ENCODE measurements at places on chromosomes 16 and 17. TPM values are rescaled to one million over a fixed set of nuclear protein-coding genes. Genes with fewer than 3 reads are reported as not detected.

Gene SPN
- total RNA-seq = 263 TPM

Gene PABPN1L
- total RNA-seq = not detected

Gene ARHGDIG
- total RNA-seq = not detected

Gene NOG
- total RNA-seq = 2.8 TPM

Gene DLX4
- 0.60 TPM for total RNA-seq

Gene DCAF7
- 113 TPM for total RNA-seq

Gene DHODH
- total RNA-seq = 13.2 TPM

Gene IGFALS
- 0.55 TPM for total RNA-seq

Gene HS3ST4
- total RNA-seq = not detected

Gene SPHK1
- 3.9 TPM for total RNA-seq

Gene ASGR1
- total RNA-seq = 1.1 TPM

Gene KIF2B
- not detected for total RNA-seq

Gene TMEM235
- total RNA-seq = not detected

Gene PLD2
- total RNA-seq = 18.8 TPM

Gene ST6GALNAC2
- 3.9 TPM for total RNA-seq

Gene MYH1
- total RNA-seq = not detected

Gene CEMP1
- 1.1 TPM for total RNA-seq

Gene C17orf100
- 2.5 TPM for total RNA-seq

Gene GPR142
- total RNA-seq = not detected

Gene TBC1D3L
- 14.0 TPM for total RNA-seq

Gene SLC38A8
- not detected for total RNA-seq

All from activated naive CD8-positive, alpha-beta T cell treated with anti-CD3 and anti-CD28 coated beads, Interleukin-2, amount 10 ng/mL, durations not matched to agents 7 days and 5 days (primary cell).